Activated T-cell treated with anti-CD3 and anti-CD28 coated beads, Interleukin-2, amount 50 U/mL, for 4 hours (primary cell): ENCODE measurements at places on chromosomes 7 and 10.

- no peak for DNase-seq
These were observed 41.6 kb downstream of the BMPR1A start for GRCh38 chr10:86798025-86798424.

DNA sequence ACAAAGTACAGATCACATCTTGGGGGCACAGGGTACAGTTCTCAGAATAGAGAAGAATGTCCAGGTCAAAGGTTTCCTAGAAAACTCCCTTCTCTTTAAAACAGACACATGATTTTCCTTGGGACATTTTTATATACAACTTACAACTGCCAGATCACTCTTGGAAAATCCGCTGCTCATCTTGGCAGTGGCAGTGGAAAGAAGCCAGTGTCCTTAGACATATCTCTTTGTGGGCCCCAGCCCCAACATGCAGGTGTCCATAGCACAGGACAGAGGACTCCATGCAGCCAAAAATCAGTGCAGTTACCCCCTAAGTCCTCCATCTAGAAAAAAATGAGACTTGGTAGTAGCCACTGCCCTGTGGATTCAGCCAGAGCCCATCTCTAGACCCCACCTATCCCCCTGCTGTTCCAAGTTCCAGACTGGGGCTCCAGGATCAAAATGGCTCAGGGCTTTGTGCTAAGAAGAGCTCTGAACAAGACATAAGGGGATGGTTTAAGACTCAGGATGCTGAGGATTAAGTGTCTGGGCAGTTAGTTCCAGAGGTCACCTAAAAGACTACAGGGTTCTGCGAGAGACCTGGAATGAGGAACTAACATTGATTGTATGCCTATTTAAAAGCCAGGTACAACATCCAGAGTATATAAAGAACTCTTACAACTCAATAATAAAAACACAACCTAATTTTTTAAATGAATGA is 34.4 kb downstream of the HIPK2 start:
- no peak for DNase-seq

DNA sequence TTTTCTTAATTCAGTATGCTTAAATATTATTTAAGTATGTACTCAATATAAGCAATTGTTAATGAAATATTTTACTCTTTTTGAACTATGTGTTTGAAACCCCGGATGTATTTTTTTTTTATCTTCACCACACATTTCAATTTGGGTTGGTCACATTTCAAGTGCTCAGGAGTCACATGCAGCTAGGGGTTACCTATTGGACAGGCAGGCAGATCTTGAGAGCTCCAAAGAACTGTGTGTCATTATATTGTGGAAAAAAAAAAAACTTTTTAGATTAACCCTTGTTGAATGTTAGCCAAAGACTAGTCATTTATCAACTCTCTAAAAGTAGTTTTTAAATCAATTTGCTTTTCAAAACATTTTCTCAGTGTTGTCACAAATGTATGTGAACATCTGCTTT is 37.2 kb downstream of the IKZF1 start:
- DNase-seq, result no peak

GRCh38 chr10:107440741-107441140 is 276.2 kb upstream of the SORCS1 start:
- DNase-seq, result no peak

- peak; percentile 28 for DNase-seq
These were observed 113.2 kb upstream of the RHEB start for GRCh38 chr7:151632750-151633515.

DNA sequence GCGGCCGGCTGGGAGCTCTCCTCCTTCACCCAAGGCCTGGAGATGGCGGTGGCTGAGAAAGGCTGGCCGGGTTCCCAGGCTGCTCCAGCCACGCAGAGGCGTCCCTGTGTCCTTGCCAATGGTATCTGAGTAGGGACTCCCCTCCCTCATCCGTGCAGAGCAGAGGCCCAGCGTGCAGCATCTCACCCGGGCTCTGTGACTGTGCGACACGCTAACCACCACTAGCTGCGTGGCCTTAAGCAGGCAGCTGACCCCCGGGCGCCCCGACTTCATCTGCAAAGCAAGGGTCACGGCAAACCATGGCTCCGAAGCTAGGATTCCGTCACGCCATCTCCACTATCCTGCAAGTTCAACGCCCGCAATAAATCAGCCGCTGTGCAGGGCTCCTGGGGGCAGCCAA is 47.2 kb upstream of the TNRC18 start:
- no peak for DNase-seq

- no peak for DNase-seq
These were observed 102.5 kb downstream of the APBB1IP start for GRCh38 chr10:26540601-26541000.

- no peak for DNase-seq
These were observed 30.1 kb downstream of the SEMA3D start for GRCh38 chr7:85156661-85157208.

DNA sequence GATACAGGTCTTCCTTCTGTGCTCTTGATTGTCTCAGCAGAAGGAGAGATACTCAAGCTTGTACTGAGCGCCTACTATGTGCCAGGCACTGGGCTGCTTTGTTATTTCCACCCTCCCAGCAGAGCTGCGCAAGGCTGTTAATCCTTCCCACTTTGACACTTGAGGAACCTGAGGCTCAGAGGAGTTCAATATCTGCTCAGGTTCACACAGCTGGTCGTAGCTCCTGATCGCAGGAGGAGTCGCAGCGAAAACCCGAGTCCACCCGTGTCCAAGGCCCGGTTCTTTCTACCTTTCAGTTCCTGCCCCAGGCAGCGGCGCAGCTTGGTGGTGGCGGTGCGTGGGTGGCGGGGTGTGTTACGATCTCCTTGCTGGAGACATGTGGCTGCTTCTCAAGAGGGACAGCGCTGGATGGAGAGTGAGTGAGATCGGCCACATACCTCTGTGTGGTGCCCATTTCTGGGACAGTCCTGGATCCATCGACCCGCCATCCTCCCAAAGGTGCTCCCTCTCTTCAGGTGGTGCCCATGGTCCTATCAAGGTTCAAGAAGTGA is 26.5 kb upstream of the SAMD8 start:
- DNase-seq, result no peak

- DNase-seq, result no peak
These were observed 80.6 kb upstream of the NAMPT start for GRCh38 chr7:106365252-106366005.

- DNase-seq, result no peak
These were observed 150.7 kb upstream of the WDR11 start for GRCh38 chr10:120700426-120700825.

DNA sequence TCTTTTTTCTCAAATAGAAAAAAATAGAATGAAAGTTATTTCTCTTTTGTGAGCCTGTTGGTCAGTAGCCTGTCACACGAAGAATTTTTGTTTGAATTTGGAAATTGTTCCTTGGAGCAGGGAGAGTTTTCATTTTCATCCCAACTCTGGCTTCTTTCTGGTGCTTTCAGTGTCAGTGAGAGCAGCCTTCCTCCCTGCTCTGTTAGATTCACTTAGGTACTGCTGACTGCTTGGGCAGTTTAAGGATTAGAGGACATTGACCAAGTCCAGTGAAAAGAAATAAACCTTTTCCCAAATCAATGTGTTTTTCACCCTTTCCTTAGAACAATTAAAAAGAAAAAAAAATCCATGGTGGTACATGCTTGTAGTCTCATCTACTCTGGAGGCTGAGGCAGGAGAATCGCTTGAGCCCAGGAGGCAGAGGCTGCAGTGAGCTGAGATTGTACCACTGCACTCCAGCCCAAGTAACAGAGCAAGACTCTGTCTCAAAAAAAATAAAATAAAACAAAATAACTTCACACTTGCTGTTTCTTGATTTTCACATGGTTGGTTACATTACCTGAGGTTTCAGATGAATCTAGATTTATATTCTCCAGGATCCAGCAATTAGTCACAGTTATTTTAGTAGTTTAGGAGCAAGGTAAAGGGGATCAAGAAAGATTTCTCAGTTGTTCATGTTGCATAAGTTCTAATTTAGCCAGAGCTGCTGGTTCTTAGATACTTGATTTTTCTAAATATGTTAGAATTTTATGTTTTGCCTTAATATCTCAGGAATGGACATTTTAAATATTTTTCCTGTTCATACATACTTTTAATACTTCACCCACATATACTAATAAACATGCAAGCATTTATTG is 63.1 kb downstream of the ZNRF2 start:
- DNase-seq, result no peak

GRCh38 chr7:1204460-1205140 is 28.1 kb upstream of the UNCX start:
- no peak for DNase-seq

DNA sequence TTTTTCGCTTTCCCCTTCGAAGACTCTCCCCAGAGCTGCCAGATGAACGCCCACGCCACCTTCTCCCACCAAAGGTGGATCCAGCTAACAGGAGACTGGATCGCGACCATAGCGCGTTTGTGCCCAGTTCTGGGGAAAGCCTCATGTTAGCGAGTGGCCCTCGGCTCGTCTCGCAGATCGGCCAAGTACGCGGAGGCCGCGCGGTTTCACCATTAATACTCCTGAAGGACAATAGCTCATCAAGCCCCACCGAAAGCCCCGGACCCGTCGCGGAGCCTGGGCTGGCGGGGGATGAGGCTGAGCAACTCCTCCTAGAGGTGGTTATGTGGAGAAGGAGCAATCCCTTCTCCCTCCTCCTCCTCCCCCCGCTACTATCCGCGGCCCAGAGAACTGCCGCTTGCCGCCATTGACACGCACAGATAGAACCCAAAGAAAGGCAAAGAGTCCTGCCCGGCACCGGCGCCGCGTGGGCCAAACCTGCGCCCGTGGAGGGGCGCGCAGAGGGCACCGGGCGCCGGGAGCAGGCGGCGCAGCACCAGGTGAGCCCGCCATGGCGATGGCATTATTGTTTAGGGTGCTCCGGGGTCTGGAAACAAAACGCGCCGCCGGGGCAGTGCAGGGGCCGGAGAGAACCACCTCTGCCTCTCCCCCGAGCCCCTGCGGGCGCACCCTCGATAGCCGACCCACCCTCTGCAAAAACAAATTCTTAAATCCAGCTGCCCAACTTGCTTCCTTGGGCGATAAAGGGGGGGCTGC is at the start of gene MACROH2A2:
MACROH2A2 (plus strand) TSS at position 385 of the 756 bp plus-strand sequence. CDS start 22,813 bp downstream, outside the sequence.
- DNase-seq, result no peak

DNA sequence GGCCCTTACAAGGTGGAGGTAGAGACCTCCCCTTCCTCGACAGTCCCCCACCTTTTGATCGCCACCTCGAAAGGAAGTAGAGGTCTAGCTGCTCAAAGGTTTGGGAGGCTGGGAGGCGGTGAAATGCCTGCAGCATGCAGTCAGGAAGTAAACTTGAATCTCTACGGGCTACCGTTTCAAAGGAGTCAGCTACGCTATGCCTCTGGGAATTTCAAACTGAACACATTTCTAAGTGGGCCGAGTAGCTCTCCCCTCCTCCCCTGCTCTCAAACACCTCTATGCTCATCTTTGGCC is 68.0 kb downstream of the CXCL12 start:
- no peak for DNase-seq

DNA sequence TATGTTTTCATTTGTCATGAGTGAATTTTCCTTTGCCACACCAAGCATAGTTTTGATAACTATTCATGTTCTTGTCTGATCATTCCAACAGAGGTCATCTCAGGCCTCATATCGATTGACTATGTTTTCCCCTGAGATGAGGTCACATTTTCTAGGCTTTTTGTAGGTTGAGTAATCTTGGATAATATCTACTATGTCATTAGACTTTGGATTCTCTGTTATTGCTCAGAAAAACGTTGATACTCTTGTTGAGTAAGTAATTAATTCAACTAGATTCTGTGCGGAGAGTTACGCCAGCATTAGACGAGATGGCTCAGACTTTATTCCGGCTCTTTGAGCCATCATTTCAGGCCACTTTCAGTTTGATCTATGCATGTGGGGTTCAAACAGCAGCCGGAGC is 57.7 kb downstream of the KLF6 start:
- no peak for DNase-seq

DNA sequence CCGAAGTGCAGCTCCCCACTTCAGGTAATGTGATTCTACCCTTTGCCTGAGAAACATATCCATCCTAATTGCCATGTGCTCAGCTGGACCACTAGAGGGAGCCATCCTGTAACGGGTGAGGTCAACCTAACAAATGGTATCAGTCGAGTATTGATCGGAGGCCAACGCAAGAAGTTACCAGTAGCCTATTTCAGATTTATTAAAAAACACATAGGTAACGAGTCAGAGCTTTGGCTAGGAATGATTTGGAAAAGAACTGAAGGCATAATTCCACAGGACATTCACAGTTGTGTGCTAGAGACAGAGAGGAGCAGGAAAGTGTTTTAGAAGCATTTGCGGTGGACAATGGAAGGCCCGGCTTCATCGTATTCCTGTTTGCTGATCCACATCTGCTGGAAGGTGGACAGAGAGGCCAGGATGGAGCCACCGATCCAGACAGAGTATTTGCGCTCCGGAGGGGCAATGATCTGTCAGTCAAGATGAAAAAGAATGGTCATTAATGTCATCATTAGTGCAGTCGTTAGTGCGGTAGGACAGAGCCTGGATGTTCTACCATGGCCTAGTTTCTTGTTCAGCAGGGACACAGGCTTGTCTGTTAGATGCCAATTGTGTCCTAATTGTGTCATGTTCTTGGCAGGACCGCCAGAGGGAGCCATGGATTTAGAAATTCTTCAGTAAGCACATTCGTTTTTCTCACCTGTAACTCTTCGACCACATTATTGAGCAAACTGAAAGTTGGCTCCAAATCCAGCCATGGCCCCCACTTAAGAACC is 17.5 kb downstream of the ACTA2 start:
- peak; percentile 67 for DNase-seq

GRCh38 chr10:69504576-69505250 is 53.4 kb downstream of the TSPAN15 start:
- no peak for DNase-seq

GRCh38 chr10:77251297-77252013 is 386.2 kb downstream of the KCNMA1 start:
- DNase-seq, result no peak

- no peak for DNase-seq
These were observed 162.9 kb downstream of the ARL5B start for GRCh38 chr10:18822156-18822555.

- no peak for DNase-seq
These were observed 100.0 kb downstream of the CLEC2L start for GRCh38 chr7:139623518-139623917.

DNA sequence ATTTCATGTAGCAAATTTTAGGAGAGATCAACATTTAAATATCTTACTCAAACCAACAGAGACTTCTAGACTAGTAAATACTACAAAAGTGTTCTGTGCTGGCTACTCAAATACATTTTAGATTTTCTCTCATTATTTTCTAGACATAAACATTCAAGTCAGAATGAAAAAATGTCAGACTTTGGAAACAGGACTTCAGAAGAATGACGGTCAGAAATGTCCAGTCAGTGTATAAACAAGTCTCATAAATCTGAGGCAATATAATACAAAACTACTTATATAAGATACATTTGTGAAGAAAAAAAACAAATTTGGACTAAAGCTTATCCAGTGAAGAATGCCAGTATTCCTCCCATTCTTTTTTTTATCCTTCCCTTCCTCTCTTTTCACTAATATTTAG is 25.9 kb downstream of the RNLS start:
- no peak for DNase-seq
